ENCODE measurements at places on chromosomes 7 and 10.

DNA sequence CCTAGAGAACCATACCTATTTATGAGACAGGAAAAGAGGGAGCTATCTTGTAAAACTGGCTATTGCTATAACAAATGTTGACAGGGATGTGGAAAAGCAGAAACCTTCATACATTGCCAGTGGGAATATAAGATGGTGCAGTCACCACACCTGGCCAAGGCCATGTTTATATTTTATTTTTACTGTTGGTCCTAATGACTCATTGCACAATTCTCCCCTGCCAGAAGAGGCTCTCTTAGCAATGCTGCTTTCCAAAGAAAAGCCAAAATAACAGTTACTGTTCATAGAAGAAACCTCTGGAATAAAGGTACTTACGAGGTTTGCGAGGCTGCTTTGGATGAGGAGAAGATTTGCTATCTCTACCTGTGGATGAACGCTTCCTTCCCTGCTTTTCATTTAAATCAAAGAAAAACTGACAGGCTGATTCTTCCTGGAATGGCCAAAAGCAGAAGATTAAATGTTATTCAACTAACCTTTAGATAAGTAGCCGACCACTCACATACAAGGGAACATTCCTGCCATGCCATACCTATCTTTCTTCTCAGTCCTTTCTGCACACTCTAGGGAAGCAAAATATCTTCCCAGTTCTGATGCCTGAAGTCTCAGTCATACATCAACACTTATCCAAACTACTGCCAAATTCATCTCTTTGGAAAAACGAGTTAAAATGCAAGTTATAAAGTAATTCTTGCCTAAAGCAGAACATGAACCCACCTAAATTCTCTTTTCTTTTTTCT is 16.3 kb upstream of the CHUK start:
- DNase-seq = no peak

GRCh38 chr7:102079140-102080018 is 207.3 kb upstream of the SH2B2 start:
- no peak for DNase-seq

GRCh38 chr10:3803295-3803926 is 18.4 kb upstream of the KLF6 start:
- DNase-seq = no peak

GRCh38 chr7:139490130-139490529 is 6.7 kb upstream of the KLRG2 start:
- no peak for DNase-seq

- DNase-seq = no peak
Observed at GRCh38 chr10:50426485-50426884, 175.2 kb upstream of the ASAH2 start.

DNA sequence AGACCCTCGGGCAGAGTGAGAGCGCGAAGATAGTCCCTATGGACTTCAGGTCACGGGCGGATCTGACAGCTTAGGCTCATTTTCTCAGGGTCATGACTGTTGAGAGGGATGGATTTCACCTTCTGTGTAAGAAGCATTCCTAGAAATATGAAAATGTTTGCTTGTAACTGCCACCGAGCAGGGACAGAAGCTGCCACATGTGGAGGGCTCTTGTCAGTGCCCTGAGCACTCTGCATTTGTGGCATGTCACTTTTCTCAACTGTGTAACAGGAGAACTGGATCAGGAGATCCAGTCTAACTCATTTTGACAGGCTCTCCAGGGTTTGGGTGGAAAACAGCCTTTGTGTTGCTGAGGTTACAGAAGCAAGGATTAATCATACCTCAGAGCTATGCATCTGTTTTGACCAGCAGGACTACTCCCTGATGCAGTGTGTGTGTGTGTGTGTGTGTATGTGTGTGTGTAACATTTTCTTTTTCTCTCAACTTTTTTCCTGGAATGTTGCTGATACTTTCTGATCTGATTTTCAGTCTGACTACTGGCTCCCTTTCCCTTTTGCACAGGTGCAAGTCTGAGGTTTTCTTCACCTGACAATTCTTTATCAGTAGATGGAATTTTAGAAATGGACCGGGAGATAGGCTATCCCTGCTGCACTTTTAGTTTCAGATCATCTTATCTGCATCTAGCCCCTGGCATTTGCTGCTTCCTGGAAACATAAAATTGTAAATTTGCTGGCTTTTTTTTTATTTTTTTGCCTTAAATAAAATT is 183.3 kb downstream of the STK31 start:
- DNase-seq = no peak

All from stimulated activated CD4-positive, alpha-beta T cell treated with anti-CD3 and anti-CD28 coated beads, Interleukin-4, amount 100 ng/mL, for 4 hours (primary cell).